ENCODE measurements at places on chromosomes 1 and 21.

DNA sequence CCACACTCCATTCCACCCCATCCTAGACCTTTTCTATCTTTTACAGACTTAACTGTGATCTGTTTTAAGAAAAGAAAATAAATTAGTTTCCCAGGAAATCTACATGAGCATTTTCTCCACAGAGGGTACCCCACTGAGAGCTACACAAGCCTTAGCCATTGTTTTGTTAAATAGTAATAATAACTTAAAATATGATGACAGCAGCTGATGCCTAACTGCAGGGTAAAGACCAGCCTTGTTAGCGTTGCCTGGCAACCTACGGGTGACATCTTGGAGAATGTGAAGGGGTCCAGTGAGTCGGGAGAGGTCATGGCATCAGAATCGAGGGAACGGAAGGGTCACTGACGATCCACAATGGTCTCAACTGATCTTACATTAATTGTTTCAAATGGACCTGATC lies 233.2 kb upstream of the PBX1 start:
- no peak for DNase-seq

DNA sequence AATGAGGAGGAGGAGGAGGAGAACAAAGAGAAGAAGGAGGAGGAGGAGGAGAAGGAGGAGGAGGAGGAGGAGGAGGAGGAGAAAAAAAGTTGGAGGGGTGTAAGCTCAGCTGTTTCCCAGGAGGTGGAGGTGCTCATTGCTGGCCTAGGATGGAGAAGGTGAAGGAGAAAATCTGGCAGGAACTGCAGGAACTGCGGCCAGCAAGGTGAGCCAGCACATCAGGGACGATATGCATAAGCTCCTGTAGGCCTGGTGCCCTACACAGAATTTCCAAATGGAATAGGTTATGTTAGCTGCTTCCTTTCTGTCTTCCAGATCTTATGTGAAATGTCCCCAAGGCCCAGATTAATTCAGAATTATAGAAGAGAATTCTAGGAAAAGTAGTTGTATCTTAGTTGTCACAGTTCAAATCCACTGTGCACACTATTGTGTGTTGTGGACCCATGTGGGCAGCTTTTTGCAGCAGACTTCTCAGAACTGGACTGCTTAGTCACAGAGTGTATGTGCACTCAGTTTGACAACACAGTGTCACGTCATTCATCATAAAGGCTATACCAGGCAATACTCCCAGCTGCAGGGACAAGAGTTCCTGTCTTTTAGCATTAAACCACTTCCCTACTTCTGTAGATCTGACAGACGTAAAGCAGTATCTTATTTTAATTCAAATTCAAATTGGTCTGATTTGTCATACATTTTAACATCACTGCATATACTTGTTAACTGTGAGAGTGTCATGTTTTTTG lies 303.7 kb downstream of the HLX start:
- DNase-seq: no peak

DNA sequence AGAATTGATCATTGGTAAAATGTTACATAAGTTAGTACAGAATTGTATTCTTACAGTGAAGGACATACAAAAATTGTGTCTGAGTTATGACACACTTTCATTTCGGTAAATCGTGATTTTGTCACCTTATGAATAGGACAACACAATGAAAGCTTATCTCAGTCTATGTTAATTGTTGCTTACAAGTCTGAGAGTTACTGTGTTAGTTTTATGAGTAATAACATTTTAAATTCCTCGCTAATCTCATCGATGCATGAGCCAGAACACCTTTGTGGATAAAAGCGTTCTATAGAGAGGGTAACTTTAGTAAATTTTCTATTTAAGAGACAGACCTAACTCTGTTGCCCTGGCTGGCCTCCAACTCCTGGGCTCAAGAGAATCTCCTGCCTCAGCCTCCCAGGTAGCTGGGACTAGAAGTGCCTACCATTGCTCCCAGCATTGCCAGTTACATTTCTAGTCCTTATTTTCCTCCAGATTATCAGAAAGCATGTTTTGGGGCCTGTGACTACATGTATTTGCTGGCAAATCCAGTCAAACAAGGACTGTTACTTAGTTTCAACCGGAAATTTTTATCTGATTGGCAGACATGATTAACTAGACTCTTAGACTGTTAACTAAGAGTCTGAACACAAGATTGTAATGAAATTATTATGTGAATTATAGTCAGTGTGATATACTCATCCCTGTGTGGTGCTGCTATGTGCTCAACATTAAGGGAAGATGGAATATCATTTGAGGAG lies 3.0 kb downstream of the PRRC2C start:
- no peak for DNase-seq

DNA sequence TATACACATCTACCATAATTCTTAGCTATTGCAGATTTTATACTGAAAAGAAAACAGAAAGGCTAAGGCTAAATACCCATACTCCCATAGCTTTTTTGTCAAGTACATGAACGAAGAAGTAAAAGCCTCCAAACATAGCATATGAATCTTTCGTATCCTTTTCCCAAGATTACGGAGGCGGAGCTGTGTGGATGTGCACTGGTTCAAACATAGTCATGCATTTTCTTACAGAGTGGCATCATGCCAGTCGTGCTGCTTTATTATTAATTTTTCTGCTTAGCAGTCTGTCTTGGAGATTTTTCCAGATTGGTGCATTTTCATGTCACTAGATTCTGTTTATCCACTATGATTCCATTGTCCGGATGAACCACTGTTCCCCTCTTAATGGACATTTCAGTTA lies 118.7 kb upstream of the RUNX3 start:
- DNase-seq: no peak

- no peak for DNase-seq
These were observed 24.0 kb upstream of the DENND1B start for GRCh38 chr1:197799271-197799670.

DNA sequence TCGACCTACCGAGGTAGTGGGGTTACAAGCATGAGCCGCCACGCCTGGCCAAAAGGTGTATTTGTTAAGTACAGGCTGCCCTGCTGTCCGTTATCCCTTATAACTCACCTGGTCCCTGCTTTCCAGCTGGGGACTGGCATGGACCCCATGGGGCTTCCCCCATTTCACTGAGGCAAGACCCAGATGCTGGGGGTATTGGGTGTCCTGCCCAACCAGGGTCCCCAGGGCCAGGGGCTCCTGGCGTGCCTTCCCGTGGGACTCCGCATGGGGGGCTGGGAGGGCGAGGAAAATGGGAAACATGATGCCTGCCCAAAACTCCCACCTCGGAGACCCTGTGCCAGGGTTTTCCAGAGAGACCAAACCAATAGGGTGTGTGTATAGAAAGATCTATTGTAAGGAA lies 64.4 kb downstream of the FAAP20 start:
- no peak for DNase-seq

- no peak for DNase-seq
These were observed 34.3 kb upstream of the KRTAP19-8 start for GRCh38 chr21:31072533-31072932.

- DNase-seq: no peak
These were observed 16.4 kb upstream of the KCNK1 start for GRCh38 chr1:233597489-233597901.

- DNase-seq: no peak
These were observed 140.8 kb downstream of the KAZN start for GRCh38 chr1:14739082-14739832.

- DNase-seq: no peak
These were observed 179.4 kb downstream of the PRDM16 start for GRCh38 chr1:3248155-3249141.

DNA sequence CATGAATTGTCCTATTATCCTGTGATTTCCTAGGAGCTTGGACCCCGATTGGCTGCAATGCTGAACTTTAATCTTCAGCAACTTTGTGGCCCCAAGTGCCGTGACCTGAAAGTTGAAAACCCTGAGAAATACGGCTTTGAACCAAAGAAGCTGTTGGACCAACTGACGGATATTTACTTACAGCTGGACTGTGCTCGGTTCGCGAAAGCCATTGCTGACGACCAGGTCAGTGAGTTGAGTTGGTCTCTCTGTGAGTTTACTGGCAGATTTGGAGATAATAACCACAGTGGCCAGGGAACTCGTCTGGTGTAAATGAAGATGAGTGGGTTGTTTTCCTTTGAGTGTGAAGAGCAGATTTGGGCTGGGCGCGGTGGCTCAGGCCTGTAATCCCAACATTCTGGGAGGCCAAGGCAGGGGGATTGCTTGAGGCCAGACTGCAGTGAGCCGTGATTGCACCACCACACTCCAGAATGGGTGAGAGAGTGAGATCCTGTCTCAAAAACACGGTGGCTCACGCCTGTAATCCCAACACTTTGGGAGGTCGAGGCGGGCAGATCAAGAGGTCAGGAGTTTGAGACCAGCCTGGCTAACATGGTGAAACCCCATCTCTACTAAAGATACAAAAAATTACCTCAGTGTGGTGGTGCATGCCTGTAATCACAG lies 39.1 kb upstream of the KIF1B start:
- no peak for DNase-seq

DNA sequence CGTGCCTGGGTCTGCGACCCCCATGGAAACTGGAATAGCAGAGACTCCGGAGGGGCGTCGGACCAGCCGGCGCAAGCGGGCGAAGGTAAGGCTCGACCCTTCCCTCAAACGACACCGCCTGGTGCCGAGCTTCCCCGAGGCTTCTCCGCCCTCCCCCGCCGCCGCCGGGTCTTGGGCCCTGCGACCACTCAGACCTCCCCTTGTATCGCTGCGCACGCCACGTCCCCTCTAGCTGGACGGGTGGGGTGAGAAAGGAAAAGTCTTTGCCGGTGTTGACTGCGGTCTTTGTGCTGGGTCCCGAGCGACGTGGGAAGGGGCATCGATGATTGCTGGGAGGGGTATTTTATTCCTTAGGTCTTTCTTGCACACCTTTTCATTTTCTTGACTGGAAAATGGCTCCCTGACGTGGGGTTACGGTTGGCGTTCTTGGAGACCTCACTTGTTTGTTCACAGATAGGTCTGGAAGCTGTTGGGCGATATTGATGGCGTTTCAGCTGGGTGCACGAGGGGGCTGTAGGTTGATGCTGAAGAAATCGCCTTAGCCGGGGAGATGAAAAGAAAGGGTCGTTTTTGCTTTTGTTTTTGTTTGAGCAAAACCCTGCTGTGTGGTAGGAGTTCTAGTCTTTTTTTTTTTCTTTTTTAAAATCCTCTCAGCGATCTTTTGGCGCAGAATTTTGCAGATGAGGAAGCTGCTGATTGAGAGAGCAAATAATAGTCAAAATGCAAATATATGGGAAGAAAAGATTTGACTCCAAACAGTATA lies 776 bp downstream of the KDM1A start:
- DNase-seq: peak; percentile 2

- DNase-seq: no peak
These were observed 53.6 kb downstream of the FGGY start for GRCh38 chr1:59350521-59350920.

DNA sequence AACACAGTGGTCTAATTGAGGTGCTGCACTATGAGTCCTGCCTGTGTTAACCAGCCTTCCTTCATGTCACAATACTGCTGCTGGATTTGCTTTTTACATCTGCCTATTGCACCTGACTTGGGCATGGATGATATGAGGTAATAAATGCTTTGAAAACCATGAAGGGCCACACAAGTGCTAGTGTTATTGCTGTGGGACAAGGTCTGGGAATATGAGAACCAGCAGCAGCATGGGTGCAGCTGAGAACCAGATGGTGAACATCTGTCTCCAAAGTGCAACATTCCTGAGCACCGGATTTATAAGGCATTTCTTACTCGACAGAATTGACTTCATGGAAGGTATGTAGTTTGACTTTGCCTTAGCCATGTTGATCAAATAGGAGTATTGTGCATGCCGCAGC lies 16.6 kb downstream of the TRIM45 start:
- no peak for DNase-seq

DNA sequence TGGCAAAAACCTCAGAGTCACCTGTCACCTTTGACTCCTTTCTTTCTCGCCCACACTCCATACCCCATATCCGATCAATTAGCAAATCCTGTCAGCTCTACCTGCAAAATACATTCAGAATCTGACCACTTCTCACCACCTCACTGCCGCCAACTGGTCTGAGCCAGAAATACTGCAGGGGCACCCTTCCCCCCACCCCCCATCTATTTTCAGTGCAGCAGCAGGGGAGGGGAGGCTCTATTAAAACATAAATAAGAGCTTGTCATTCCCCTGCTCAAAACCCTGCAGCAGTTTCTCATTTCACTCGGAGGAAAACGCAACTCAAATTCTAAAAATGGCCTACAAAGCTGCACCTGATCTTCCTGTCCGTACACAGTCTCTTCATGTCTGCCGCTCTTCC lies 3.9 kb downstream of the PKLR start:
- DNase-seq: no peak

DNA sequence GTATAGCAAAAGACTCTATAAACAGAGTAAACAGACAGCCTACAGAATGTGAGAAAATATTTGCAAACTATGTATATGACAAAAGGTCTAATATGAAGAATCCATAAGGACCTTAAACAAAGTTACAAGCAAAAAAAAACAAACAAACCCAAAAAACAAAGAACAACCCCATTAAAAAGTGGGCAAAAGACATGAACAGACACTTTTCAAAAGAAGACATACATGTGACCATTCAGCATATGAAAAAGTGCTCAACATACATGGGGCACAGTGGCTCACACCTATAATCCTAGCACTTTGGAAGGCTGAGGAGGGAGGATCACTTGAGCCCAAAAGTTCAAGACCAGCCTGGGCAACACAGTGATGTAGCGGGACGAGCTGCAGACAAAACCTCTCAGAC lies 17.9 kb upstream of the OR2B11 start:
- DNase-seq: no peak

GRCh38 chr1:5348732-5349465 lies 643.3 kb downstream of the NPHP4 start:
- no peak for DNase-seq

- no peak for DNase-seq
These were observed 53.8 kb downstream of the FAM78B start for GRCh38 chr1:166113031-166113430.

- no peak for DNase-seq
These were observed 432.9 kb downstream of the PLA2G4A start for GRCh38 chr1:187261637-187262036.
